Activated naive CD8-positive, alpha-beta T cell treated with anti-CD3 and anti-CD28 coated beads, Interleukin-2, amount 10 ng/mL, durations not matched to agents 7 days and 5 days (primary cell): ENCODE measurements at places on chromosomes 12 and 14.

DNA sequence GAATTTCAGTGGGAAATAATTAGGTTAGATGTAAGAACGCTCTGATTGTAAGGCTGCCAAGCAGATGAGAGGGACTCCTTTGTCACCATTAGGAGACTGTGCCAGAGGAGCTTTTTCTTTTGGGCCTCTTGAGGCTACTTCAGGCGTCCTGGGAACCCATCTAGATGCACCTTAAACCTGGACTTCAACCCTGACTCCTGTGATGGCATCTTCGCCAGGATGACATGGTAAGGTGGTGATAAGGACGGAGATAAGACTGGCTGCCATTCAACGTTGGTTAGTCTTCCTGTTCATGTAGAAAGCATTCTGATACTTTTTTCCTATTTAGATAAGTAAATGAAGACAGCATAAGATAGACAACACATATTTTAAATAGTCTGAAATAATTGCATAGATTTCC is 36.3 kb downstream of the STK38L start:
- H3K36me3 ChIP-seq, result peaks cover 3% of the 10 kb centered on the region
- H3K4me1 ChIP-seq, result peaks cover 13% of the 10 kb centered on the region
- H3K27ac ChIP-seq, result no peak overlapping the region

DNA sequence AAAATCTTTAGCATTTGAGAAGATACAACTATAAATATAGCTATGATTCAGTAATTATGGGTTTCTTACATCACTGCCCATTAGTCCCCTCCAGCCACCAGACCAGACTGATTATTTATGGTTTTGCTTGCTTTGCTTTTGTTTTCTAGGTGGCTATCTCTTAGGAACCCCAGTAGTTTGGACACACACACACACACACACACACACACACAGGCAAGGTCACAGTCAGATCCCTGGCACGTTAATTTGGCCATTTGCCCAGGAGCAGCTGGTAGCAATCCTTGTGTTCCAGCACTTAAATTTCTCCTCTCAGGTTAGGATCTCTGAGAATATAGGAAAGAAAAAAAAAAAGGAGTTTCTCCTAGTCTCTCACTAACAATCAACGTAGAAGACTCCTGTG is 90.2 kb upstream of the RESF1 start:
- peaks cover 13% of the 10 kb centered on the region for H3K36me3 ChIP-seq
- no peak for DNase-seq
- no peak overlapping the region for H3K4me3 ChIP-seq
- H3K27ac ChIP-seq, result no peak overlapping the region
- no peaks in the 10 kb centered on the region for H3K4me1 ChIP-seq
- no peaks in the 10 kb centered on the region for H3K27me3 ChIP-seq

- H3K4me1 ChIP-seq, result no peaks in the 10 kb centered on the region
- H3K36me3 ChIP-seq, result no peaks in the 10 kb centered on the region
- H3K4me3 ChIP-seq, result no peak overlapping the region
- no peak for DNase-seq
- no peak overlapping the region for H3K27ac ChIP-seq
Observed at GRCh38 chr12:62856454-62856853, 78.5 kb downstream of the PPM1H start.

DNA sequence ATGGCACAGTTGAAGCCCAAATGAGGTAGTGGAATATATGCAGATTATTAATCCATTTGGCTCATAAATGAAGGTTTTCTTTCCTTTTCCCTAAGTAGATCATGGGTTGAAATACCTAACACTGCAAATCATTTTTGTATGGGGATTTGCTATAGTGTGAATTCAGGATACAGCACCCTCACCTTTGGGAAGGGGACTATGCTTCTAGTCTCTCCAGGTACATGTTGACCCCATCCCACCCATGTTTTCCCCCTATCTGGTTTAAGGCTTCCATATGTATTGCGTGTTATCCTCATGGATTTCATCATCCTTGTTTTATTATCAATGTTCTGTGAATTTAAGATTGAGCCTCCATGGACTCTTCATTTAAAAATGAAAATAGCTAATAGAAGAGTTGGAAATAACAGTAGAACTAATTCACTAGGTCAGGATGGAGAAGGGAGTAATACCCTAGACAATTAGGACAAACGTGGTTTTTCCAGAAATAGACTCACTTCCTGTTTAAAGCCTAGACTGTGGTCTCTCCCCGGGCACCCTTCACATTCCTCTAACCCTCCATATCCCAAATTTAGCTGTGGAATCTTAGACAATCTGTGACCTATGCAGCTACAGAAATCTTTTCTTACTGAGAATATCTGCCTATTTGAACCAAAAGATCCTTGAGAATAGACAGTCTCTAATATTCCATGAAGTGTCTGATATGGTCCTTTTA is 56.5 kb downstream of the DAD1 start:
- no peak for DNase-seq
- peak overlapping the region; percentile 88 for H3K27ac ChIP-seq
- H3K27me3 ChIP-seq, result no peaks in the 10 kb centered on the region

GRCh38 chr12:120668868-120669840 is 17.8 kb upstream of the MLEC start:
- no peaks in the 10 kb centered on the region for H3K36me3 ChIP-seq
- H3K4me3 ChIP-seq, result no peak overlapping the region
- peaks cover 4% of the 10 kb centered on the region for H3K27me3 ChIP-seq
- no peak for DNase-seq

- no peaks in the 10 kb centered on the region for H3K36me3 ChIP-seq
- DNase-seq, result no peak
- peaks cover 3% of the 10 kb centered on the region for H3K27me3 ChIP-seq
- no peak overlapping the region for H3K27ac ChIP-seq
Observed at GRCh38 chr12:66594688-66595087, 84.2 kb downstream of the GRIP1 start.

GRCh38 chr12:538731-539539 is 79.2 kb downstream of the B4GALNT3 start:
- DNase-seq, result no peak
- peak overlapping the region; percentile 99 for H3K27ac ChIP-seq
- H3K4me1 ChIP-seq, result peaks cover 16% of the 10 kb centered on the region
- H3K36me3 ChIP-seq, result no peaks in the 10 kb centered on the region
- peak overlapping the region; percentile 80 for H3K4me3 ChIP-seq
